ENCODE measurements at places on chromosomes 12 and 14.

DNA sequence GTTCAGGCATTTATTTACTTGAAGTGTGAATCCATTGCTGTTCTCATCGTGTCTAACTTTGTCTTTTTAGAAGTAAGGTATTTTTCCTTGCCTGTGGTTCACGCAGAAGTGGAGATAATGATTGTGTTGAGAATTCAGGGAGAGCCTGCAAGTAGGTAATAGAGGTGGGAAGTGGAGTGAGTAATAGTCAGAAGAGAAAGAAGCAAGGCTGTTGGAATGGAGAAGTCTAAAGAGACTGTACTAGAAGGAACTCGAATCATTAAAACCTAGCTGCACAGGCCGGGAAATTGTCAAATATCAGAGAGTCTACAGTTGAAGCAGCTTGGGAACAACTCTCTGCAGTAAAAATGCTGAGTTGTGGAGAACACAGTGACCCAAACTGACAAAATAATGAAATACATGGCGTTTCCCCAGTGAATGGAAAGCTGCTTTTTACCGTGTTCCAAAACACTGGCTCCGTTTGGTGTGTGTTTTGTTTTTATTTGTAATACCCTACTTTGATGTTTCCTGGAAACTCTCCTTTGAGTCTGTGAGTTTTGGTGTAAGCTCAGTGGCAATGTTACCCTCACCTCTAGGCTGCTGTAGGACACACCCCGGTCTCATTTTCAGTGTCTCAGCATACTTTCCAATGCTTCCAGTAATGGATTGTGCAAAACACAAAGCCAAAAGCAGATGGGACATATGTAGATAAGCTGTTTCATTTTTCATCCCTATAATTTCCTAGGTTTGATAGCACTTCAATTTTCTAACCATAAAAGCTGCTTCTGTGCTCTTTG lies 146.6 kb downstream of the CRADD start:
- DNase-seq = no peak

DNA sequence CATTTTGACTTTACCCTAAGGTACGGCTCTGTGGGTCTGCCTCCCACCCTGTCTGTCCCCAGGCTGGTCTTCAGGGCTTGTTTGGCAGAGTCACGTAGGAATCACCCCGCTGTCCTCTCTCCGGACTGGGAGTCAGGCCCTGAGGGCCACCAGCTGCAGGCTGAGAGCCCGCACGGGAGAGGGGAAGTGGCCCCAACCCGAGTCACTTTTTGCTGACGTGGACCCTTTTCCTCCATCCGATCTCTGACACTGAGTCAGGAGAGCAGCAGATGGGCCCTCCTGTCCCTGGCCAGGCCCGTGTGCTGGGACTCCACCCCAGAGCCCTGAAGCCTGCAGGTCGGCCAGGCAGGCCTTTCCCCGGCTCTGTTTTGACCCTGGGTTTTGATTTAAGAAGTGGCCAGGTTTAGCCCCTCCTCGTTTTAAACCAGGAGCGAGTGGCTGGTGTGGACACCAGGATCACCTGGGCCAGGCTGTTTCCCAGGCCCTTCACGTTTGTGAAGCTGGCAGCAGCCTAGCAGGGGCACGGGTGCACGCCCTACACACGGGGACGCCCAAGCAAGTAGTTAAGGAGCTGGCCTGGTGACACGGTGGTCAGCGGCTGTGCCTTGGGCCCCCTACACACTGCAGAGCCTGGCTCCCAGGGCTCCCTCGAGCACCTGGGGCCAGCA lies 12.5 kb upstream of the TEX22 start:
- no peak for DNase-seq

GRCh38 chr12:64636856-64637255 lies 26.6 kb downstream of the RASSF3 start:
- DNase-seq = no peak

DNA sequence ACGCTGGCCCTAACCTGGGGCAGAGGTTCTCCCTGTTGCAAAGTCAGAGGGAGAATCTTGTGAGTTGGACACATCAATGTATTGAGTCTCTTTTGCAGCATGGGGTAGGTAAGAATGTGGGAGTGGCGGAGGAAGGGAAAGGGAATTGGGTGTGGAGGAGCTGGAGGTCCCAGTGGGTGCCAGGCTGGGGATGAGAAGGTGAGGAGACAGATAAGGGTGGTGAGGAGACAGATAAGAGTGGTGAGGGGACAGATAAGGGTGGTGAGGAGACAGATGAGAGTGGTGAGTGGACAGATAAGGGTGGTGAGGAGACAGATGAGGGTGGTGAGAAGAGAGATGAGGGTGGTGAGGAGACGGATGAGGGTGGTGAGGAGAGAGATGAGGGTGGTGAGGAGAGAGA lies 72.9 kb upstream of the SFSWAP start:
- no peak for DNase-seq

- DNase-seq = no peak
These were observed 139.8 kb downstream of the KIF26A start for GRCh38 chr14:104278214-104278534.

DNA sequence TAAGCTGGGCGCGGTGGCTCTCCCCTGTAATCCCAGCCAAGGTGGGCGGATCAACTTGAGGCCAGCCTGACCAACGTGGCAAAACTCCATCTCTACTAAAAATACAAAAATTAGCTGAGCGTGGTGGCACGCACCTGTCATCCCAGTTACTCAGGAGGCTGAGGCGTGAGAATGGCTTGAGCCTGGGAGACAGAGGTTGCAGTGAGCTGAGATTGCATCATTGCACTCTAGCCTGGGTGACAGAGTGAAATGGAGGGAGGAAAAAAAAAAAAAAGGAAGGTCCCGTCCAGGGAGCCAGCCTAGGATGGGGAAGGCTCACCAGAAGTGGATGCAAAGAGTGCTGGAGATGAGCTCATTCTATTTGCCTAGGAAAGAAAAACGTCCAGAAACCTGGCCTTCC lies 1.9 kb upstream of the CD27 start:
- DNase-seq = no peak

GRCh38 chr12:50182461-50182860 lies 15.3 kb upstream of the CERS5 start:
- no peak for DNase-seq

- no peak for DNase-seq
These were observed 414.8 kb upstream of the LMO3 start for GRCh38 chr12:17020765-17021164.

DNA sequence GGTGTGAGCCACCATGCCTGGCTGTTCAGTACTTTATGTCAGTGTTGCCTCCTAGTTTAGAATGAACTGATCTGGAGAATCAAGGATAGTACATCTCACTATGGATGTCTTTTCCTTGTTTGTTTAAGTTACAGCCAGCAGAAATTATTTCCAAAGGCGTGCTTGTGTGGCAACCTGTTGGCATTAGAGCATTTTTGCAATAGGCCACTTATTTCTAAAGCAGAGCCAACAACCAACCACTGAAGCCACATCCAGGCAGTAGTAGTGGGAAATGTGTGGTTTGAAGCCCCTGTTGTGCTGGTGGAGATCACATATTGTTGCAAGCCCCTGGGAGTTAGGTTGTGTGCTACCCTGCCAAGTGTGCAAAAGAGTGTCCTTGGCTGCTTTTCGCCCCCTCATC lies 3.7 kb downstream of the ANO6 start:
- no peak for DNase-seq

- DNase-seq = no peak
These were observed 2.2 kb downstream of the BTBD7 start for GRCh38 chr14:93330609-93331000.

- no peak for DNase-seq
These were observed 23.8 kb downstream of the RAB35 start for GRCh38 chr12:120092551-120093335.

DNA sequence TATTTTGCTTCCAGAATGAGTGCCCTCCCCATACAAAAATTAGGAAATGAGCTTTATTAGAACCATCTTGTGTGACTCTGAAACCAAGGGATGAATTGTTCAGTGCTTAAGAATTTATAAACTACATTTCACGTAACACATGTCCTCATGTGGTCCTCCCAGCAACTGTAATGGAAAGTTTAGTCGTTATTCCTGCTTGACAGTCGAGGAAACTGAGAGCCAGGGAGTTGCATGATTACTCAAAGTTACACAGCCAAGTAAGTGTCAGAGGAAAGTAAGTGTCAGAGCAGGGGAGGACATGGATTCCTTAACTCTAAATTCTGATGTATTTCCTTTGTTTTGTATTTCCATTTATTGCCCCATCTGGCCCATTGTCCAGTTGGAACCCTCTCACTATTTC lies 453.9 kb downstream of the FUT8 start:
- DNase-seq = no peak

DNA sequence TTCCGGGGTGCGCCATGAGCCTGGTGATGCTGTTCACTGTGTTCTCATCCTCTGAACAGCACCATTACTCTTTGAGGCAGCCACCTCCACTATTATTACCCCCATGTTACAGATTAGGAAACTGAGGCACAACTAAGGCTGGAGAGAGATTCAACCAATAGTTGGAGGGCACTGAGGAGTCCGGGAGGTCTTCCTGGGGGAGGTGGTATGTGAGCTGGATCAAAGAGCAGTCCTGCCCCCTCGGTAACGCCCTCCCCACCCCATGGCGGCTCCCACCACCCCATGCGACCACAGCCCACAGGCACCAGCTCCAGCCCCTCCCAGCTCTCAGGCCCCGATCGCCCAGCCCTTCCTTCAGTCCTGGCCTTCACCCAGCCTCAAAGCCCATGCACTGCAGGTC lies 43.5 kb downstream of the SCARB1 start:
- no peak for DNase-seq

- DNase-seq = peak; percentile 41
These were observed 153.2 kb upstream of the DDHD1 start for GRCh38 chr14:53306267-53306721.

GRCh38 chr14:88535149-88535548 lies 19.7 kb downstream of the PTPN21 start:
- no peak for DNase-seq

DNA sequence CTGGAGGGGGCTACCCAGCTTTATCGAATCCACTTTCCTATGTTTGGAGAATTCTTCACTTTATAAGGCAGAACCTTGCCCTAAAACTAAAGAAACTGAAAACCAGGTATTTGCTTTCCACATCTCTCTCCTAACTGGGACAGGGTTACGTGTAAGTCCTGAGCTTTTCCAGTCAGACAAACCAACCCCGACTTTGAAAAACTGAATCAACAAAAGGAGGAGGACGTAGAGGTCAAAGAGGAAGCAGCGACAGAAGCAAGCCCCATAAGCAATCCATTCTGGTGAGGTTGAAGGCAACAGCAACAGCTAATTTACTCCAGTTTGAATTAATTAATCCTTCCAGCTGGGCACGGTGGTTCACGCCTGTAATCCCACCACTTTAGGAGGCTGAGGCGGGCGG lies 47.2 kb downstream of the LRP6 start:
- no peak for DNase-seq

DNA sequence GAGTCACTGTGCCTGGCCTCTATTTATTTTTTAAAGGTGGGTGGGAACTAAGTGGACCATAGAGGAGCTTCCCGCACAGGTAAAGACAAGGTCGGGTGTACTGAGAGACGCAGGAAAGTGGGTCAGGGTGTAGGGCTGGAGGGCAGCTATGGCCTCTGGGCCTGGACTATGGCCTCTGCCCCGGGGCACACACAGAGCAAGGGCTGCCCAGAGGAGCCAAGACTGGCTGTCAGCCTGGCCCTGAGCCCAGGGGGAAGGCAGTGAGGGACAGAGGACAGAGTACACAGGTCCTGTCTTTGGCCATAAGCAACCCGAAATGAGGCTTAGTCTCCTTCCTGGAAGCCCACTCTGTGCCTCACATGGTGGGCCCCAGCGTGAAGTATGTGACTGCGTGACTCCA lies 102.1 kb upstream of the PRB2 start:
- DNase-seq = no peak

GRCh38 chr14:53955671-53956426 lies 776 bp downstream of the BMP4 start:
- DNase-seq = no peak

GRCh38 chr12:95774311-95775045 lies 16.1 kb downstream of the NTN4 start:
- DNase-seq = no peak

DNA sequence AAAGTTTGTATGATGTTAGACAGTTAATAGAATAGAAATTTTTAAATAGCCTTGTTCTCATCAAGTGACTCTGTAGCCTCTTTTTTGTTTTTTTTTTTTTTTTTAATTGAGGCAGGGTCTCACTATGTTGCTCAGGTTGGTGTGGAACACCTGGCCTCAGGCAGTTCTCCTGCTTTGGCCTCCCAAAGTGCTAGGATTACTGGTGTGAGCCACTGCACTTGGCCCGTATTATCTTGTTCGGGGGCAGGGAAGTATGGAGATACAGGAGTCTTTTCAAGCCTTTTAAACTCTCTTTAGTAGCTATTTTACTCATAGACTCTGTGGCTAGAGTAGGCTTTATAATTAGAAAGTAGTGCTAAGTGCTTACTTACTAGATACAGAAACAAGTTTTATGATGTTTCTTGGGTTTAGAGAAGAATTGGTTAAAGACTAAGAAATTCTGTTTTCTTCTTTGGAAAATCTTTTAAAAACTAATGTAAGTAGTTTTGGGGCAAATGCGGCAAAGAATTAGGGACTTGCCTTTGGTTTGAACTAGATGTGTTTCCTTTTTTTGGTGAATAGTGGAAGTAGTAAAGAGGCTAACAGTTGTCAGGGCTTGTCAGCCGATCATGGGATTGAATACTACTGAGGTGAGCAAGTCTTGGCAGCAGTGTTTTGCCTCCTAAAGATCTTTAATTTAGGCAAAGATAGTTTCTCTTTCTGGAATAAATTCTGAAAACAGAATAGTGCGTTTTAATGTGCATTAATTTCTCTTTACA lies 31.3 kb downstream of the FBXO34 start:
- DNase-seq = no peak

DNA sequence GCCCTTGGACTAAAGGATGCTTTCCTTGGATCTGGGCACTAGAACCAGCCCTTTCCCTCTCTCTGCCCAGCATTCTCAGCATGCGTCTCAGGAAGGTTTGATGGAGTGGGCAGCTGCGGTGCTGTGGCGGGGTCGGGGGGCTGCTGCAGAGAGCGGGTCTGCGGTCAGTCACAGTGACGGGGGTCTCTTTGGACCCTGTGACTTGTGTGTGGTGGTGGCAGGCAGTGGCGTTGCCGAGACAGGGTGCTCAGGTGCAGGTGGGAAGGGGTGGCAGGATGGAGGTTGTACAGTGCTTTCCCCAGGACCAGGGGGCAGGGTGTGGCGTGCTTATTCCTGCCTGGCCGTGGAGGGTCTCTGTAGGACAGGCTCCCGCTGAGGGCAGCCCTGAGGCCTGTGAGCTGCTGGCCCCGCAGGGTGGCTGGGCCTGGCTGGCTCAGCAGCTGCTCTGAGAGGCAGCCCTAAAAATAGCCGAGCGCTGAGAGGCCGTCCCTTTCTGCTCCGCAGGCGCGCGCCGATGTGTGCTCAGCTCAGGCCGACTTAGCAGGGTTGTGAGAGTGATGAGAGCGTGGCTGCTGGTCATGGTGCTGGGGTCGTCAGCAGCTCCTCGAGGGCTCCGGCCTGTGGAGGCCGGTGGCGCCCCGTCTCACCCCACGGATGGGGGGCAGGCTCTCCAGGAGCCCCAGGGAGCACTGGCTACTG lies 9.7 kb downstream of the PACS2 start:
- no peak for DNase-seq

DNA sequence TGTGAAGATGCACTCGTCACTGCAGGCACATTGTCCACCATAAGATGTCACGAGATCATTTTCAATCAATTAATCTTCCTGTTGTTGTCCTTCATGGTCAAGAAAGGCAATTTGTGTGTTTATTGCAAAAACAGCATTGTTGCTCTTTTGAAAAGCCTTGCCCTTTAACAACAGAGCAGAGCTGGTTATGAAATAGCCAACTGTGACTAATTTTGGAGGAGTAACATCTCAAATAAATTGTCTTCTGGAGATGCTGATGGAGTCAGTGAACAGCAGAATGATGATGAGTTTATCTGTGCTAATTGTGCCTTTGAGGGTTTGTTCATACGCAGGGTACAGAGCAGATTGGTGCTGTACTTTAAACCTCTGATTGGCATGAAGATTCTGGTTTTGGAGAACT lies 88.3 kb upstream of the E2F7 start:
- no peak for DNase-seq

- DNase-seq = peak; percentile 25
These were observed at the start of gene CPNE8 for GRCh38 chr12:38905480-38906351. CPNE8 (minus strand) TSS chr12:38905591; CDS start chr12:38905534, 57 bp downstream.
